NCI-H2227 treated with DMSO at 0.1 percent for 48 hours (cell line): ENCODE measurements at places on chromosomes 5 and 9.

DNA sequence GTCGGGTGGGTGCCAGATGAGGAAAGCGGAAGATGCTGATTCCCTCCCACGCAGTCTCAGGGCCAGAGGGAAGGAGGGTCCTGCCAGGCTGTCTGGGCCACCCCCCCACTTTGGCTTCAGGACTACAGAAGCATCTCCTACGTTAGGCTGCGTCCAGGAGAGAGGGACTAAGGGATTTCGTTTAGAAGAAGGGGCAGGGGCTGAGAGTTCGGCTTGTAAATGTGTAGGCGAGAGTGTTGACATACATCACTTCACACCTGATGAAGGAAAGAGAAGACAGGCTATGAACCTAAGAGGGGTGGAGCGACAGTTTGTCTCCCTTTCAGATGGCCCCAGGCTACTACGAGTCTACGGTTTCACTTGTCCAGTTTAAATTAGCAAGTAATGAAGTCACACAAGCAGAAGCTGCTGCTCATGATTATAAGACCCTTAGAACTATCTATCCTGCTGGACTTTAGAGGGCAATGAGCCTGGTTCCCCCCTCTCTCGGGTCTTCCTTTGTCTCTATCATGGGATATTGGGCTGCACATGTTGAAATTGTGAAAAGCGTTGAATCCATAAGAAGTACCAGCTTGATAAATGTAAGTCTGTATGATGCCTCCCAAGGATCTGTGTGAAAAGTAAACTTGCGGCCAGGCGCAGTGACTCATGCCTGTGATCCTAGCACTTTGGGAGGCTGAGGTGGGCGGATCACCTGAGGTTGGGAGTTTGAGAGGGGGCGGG lies 193.0 kb downstream of the AOPEP start:
- DNase-seq: no peak

DNA sequence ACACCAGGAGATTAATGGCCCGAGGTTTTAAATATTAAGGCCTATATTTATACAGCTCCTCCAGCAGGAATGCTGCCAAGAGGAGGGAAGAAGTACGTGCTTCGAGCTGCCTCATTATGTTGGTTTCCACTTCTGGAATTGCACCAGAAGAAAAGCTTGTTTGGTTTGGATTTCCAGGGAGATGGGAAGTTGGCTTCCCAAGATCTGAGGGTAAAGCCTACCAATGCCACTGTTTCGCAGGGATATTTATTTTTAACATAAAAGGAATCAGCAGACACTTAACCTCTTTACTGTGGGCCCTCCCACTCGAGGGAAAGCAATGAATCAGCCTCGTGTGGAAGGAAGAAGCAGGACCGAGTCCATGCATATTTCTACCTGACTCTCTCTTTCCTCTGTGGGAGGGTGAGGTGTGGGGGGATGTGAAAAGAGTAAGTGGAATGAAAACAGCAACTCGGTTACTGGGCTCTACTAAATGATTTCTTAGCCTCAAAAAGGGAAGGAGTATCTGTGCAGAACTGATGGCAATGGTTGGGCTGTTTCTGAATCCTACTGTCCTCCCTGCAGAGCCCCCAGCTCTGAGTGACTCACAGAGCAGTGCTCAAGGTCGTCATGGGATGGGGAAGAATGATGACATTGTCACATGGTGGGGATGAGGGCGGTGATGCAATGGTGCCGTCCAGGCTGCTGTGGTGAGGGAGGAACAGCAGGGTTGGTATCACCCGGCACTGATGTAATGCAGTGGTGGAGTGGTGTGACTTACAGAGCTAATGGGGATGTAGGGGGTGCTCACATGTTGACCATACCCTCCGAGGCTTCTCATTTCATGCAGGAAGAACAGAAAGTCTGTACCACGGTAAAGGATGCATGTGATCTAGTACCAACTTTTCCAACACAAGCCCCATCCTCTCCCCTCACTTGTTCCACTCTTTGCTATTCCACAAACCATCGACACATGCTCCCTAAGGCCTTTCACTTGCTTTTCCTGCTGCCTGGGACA lies 215.0 kb upstream of the PANK3 start:
- no peak for DNase-seq

DNA sequence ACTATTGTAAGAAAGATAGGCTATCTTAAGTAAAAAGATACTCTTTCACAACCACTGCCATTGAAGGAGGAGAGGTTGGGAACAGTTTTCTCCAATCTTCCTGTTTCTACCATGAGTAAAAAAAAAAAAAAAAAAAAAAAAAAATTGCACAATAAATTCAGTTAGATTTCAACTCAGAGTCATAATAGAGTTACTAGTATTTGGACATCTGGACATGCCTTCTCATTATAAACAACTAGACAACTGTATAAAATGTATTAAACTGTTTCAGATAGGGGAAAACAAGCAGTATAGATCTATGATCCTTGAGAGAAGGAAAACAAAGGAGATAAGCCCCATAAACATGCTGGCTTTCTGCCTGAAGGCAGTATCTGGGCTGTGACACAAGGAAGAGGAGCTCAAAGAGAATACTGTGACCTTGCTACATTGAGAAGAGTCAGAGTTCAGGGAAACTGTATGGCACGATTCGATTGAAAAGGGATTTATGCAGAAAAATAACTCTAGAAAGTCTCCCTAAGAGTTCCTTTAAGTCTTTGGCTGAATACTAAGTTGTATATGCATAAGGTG lies 249.2 kb upstream of the POU5F2 start:
- DNase-seq: no peak

DNA sequence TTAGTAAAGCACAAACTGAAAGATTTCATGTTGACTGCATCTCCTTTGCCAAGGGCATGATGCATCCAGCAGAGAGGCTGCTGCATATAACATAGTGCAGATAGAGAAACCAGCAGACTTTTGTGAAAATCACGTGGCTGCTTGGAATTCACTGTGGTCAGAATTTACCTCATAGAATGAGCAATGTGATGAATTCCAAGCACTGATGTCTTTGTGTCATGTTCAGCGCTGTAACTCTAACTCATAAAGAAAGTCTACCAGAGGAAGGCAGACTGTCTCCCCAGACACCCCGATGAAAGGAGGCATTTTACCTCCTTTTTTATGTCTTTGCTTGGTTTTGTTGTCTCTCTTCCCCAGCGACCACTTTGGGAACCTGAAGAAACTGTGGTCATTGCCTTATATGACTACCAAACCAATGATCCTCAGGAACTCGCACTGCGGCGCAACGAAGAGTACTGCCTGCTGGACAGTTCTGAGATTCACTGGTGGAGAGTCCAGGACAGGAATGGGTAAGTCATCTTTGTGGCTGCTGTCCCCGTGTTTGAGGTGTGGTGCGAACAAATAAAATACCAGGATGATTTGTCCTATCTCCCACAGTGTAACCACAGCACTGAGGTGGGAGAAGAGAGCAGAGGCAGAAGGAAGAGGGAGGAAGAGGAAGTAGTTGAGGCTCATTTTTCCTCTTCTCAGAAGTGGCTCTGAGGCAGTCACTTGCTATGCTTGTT lies 42.0 kb downstream of the ITK start:
- DNase-seq: no peak

DNA sequence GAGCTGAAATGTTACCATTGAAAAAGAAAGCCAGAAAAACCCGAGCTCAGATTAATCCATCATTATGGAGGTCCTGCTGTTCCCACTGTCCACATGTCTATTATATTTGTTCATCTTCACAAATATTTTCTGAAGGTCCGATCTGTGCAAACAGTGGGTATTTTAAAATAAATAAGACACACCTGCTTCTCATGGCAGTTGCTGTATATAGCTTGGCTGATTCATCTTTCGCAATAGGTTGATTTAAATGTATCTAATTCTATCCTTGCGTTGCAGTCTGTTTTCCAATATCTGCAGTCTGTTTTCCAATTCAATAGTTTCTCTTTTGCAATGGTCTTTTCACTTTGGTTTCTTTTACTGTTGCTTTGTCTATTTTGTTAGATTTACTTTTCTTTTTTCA lies 87.4 kb upstream of the PCA3 start:
- no peak for DNase-seq

- no peak for DNase-seq
These were observed 116.1 kb upstream of the TUT7 start for GRCh38 chr9:86470326-86470725.

- DNase-seq: peak; percentile 83
These were observed at the start of gene ROPN1L for GRCh38 chr5:10441083-10441991. Gene ROPN1L (plus strand): TSS chr5:10441879. CDS start chr5:10442168, 289 bp downstream.

GRCh38 chr5:73215891-73216610 lies 43.1 kb downstream of the TMEM174 start:
- DNase-seq: peak; percentile 29

- peak; percentile 49 for DNase-seq
These were observed 1.8 kb downstream of the LURAP1L start for GRCh38 chr9:12776513-12777055.

GRCh38 chr9:136694163-136694871 lies 7.1 kb upstream of the AGPAT2 start:
- no peak for DNase-seq

DNA sequence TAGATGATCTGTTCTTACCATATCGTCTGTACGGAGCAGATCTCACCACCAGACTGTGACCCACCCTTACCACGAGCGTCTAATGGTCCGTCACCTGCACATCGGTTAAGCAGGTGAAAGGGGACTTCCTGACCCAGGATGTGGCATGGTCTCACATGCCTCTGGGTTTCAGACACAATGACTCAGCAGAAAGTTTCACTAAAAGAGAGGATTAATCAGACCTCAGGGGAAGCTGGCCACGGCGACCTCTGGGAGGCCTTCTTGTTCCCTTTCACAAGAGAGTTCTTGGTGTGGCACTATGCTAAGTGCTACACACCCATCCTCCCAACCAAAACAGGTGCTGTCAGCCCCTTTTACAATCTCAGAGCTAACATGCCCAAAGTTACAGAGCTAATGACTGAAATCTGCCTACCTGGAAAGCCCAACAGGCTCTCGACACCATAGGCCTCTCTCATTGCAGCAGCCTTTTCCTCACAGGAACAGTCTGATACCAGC lies 41.6 kb downstream of the ADAMTS12 start:
- DNase-seq: no peak

GRCh38 chr5:10140195-10140973 lies 109.3 kb downstream of the ATPSCKMT start:
- DNase-seq: no peak

DNA sequence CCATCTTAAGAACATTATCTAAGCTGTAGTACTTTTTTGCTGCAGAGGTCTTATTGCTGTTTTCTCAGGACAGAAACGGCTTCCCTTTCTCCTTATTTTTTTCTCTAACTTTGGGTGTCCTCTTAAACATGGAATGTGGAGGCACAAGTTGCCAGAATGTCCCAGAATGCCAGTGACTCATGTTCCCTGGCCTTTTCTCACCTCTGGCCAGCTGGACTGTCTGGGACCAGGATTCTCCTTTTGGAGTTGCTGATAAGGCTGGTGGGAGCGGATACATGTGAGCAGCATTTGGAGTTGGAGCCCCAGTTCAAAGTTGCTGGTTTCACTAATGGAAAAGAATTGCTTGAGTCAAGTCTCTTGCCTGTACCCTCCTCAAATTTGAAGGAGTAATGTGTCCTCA lies 112.8 kb downstream of the ARHGAP26 start:
- no peak for DNase-seq

- no peak for DNase-seq
These were observed 43.6 kb downstream of the GADD45G start for GRCh38 chr9:89648247-89649000.

DNA sequence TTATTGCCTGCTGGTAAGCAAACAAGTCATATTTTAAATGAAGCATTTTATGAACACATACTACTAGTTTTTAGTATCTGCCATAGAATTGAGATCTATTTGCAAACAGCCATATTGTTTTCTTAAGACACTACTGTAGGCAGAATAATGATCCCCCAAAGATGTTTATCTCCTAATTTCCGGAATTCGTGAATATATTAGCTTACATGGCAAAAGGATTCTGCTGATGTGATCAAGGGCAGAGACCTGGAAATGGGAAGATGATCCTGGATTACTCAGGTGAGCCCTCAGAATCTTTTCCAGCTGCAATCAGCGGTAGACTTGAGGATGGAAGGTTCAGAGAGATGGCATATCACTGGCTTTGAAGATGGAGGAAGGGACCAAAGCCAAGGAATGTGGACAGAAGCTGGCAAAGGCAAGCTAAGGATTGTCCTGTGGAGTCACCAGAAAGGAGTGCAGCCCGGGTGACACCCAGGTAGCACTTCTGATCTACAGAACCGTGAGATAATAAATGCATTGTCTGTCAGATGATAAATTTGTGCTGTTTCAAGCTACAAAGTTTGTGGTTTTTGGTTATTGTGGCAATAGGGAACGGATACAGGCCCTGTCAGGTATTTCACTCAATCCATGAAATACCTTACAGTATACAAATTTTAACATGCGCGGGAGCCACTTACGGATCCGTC lies 1.0 kb upstream of the ERCC6L2 start:
- no peak for DNase-seq

- DNase-seq: no peak
These were observed 108.9 kb downstream of the WNK2 start for GRCh38 chr9:93292664-93293328.

DNA sequence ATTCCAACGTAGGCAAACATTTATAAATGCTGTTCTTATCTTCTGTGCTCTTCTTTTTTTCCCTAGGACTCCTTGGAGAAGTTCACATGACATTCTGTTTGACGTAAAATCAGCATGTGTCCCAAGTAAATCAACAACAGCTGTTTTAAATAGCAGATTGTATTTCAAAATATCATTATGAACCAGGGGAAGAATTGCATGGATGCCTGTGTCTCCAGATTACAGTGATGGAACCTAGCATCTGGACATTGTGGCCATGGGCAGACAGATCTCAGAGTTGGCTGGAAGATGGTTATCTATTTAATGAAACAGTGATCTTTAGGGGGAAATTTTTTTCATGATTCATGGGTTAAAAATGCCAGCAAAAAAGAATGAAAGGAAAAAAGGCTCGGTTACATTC lies 222.0 kb downstream of the MAN2A1 start:
- no peak for DNase-seq

DNA sequence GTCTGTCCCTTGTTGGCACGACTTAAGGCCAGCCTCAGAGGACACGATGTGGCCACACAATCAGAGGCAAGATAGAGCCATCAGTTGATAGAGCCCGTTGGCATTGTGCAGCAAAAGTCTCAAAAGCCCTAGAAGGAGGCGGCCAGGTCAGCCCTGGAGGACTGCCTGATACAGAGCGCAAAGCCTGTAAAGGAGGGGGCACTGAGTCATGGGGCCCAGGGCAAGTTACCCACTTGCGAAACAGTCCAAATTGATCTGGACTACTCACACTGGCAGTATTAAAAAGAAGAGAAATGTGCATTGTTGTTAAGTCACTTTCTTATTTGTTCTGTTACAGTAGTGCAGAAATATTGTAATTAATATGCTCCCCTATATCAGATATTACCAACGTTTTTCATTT lies 51.5 kb downstream of the KLF9 start:
- no peak for DNase-seq

- DNase-seq: peak; percentile 34
These were observed 45.9 kb downstream of the PKD2L2 start for GRCh38 chr5:137935190-137935589.
